ENCODE measurements at places on chromosomes 7 and 10.

GRCh38 chr10:118342638-118343020 lies 505 bp upstream of the FAM204A start:
- DNase-seq = no peak

DNA sequence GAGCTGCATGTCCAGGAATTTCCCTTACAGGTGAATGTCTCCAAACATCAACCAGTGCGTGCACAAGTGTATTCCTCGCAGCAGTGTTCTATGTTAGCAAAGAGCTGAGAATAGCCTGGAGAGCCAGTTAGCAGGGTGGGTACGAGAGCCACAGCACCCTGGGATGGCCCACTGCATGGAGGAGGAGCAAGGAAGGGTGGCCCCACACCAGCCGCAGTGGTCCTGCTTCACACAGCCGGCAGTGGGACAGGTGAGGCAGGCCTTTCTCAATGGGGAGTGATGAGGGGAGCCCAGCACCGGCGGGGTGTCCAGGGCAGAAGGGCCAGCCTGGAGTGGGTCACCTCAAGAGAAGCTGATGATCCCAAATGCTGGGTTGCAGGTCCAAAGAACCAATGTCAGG lies 240.7 kb downstream of the TCERG1L start:
- DNase-seq = no peak

- DNase-seq = no peak
These were observed 5.0 kb upstream of the AQP1 start for GRCh38 chr7:30906515-30907240.

DNA sequence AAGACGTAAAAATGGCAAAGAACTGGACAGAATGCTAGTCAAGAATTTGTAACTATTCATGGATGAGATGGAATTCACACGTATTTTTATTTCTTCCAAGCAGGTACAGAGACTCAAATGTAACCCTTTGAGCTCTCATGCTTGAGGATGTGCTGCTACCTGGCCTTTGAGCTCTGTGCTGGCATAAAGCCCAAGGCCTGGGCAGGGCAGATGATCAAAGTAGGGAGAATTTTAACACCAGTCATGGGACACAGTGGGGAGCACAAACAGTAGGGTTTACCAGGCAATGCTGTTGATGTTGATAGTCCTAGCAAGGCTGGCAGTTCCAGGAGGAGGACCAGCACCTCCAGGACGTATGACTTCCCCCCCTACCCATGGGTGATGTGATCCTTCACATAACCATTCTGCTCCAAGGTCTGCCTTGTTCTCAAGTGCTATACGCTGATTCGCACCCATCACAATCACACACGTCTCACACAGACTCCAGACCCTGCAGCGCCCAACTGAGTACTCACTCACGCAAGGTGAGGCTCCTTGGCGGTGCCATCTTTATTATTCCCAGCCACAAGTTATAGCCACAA lies 48.6 kb upstream of the DLG5 start:
- no peak for DNase-seq

DNA sequence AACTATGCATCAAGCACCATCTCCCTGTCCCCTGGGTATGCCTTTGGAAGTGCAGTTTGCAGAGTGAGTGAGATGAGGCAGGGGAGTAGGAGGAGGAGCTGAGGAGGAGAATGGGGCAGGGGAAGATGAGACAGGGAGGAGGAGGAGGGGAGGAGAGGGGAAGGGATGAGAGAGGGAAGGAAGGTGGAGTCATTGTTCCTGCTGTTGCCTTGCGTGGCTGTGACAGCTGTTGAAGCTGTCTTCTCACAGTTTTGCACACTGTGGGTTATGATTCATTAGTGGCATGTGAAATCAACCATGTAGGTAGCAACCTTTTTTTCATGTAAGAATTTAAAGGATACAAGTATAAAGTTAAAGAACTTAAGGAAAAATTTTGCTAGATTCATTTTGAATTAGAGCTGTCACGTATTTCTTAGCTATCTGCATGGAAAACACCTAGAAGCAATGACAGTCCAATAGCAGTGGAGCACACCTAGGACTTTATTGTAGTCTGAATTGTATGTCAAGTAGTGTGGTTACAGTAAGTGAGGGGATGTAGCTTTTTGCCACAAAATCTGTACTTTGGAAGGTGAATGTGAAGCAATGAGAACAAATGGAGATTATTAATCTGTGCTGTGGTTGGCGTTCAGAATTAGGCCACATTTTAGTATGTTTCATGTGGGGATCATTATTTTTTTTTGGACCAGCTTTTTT lies 21.7 kb downstream of the CCM2 start:
- DNase-seq = no peak

Measured in stimulated activated CD4-positive, alpha-beta T cell treated with anti-CD3 and anti-CD28 coated beads, Interleukin-2, amount 100 ng/mL, for 4 hours (primary cell).